NCI-H1694 (cell line): ENCODE measurements at places on chromosomes 4 and X.

- no peak for DNase-seq
These were observed 62.8 kb downstream of the KCNIP4 start for GRCh38 chr4:21885770-21886169.

DNA sequence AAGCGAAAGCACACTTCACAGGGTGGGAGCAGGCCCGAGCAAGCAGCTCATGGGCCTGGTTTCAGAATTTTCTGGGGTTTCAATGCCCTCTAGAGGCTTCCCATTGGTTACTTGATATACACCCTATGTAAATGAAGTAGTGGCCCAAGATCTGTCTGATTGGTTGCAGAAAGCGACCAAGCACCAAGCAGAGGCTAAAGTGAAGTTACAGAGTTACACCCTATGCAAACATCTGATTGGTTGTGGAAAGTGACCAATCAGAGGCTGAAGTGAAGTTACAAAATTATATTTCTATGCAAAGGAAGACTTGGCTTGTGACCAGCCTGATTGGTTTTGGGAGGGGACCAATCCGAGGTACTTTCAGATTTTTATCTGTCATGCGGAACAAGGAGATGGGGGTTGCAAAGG is 8.2 kb downstream of the FHIP1A start:
- no peak for DNase-seq

DNA sequence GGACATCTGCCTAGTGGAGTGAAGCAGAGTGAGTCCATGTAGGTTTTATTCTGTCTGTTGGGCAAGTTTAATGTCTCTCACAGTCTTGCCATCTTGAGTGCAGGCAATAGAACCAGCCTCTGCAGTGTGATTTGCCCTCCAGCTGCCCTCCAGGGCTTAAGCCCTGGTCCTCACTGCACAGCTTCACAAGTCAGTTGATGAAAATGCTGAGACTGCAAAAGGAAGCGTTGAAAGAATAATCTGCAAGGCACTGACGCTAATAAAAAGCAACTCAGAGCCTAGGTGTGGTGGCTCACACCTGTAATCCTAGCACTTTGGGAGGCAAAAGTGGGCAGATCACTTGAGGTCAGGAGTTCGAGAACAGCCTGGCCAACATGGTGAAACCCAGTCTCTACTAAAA is 54.1 kb upstream of the PHOX2B start:
- DNase-seq, result no peak

DNA sequence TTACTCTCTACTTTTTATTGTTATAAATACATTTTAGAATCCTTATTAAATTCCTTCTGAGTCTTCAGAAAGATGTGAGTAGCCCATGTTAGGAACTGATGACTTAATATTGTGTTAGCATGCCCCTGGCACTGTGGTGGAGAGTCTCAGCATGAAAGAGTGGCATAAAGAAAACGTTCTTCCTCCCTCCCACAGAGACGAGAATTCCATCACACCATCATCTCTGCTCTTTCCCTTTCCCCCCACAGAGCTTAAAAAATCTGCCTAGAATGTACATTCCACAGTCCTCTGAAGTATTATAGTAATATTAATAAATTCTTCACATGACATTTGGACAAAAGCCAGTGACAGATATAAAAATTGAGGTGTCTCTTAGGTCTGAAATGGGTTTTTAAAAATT is 117.8 kb upstream of the DKK2 start:
- no peak for DNase-seq

- no peak for DNase-seq
These were observed 47.0 kb downstream of the SOD3 start for GRCh38 chr4:24842356-24842755.

DNA sequence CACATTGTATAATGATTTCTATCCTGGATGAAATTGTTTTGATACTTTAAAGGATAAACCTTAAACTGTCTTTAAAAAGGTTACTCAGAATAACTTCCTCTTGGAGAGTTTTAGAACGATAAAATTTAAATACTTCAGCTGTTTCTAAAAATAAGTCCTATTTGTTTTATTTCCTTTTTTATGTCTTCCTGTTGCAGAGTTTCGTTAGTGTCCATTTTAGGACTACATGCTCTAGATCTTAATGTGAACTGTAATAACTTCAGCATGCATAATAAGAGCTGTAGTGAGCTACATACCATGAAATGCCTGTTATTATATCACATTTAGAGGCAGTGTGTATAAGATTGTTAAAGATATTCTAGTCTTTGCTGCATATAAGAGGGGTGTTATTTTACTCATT is 14.6 kb downstream of the ATP10D start:
- no peak for DNase-seq

GRCh38 chr4:26268246-26268645 is 52.6 kb upstream of the RBPJ start:
- DNase-seq, result no peak

DNA sequence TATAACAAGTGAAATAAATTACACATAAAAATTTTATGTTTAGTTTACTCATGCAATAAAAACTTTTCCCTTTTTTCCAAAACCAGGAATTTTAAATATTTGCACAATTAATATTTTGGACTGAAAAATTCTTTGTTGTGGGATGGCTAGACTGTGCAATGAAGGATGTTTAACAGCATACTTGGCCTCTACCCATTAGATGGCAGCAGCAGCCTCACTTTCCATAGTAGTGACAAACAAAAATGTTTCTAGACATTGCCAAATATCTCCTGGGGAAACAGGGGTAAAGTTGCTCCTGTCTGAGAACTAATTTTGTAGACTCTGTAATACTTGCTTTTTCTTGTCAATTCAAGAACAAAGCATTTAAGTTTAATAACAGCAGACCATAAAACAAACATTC is 49.8 kb downstream of the SCLT1 start:
- DNase-seq, result no peak
